ENCODE measurements at places on chromosomes 4 and X. TPM values are rescaled to one million over a fixed set of nuclear protein-coding genes. Genes with fewer than 3 reads are reported as not detected.

DNA sequence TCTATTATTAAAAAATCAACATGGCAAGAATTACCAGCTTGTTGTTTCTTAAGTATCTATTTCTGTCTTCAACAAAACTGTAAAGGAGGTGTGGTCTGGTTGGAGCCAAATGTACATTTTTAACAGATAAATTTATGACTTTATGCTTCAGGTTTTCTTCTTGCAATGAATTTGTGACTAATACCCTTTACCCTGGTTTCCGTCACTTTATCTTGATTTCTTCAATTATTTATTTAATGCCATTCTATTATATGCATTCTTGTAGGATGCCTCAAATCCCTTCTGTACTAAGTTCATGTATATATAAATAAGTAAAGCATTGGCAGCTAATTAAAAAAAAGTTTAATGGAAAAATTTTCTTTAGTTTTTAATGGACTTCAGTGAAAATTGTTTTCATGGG, 41.5 kb upstream of the ANXA3 start:
- DNase-seq = no peak

DNA sequence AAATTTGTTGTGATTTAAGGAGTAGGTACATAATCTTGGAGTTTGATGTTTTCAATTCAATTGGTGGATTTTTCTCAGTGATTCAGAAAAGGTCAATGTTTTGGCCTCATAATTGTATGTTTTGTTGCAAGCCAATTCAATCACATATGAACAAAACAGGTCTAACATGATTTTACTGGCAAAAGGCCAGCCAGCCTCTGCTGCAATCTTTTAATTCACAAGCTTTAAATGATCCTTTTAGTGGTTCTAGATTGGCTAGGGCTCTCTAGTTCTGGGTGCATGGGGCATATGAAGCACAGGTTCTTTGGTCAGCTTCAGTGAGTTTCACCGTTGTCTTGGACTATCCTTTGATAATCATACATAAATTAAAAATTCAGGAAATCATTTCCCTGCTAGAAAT, 19.2 kb upstream of the SLC6A14 start:
- no peak for DNase-seq

DNA sequence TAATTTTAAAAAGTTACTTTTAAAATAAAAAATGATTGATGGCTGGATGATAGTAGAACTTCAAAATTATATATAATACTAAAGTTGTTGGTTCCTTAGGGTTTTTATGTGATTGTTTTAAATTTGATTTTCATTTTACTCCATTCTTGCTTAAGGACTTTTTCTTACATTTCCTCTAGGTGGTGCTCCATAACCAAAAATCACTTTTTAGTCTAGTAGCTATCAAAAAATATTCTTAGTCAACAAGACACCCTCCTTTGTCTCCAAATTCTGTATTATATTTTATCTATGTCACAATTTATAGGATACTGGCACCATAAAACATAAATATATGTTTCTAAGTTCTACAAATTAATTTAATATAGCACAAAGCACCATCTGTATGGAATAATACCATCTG, 67.2 kb upstream of the BRWD3 start:
- DNase-seq = peak; percentile 40

DNA sequence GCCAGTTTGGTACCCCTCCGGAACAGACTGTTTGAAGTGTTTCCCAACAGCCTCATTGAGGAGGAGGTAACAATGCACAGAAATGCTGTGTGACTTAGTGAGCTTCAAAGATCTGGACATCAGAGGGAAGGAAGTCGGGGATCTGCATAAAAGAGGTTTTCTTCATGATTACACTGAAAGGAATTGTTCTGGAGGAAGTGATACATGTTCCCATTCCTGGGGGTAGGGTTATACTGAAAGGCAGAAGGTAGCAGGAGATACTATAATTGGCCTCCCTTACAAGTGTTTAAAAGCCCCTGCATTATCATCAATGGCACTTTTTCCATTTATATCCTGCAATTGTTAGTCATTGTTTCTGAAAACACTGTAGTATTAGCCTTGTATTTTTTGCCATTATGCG, 94.0 kb upstream of the DKK2 start:
- no peak for DNase-seq

DNA sequence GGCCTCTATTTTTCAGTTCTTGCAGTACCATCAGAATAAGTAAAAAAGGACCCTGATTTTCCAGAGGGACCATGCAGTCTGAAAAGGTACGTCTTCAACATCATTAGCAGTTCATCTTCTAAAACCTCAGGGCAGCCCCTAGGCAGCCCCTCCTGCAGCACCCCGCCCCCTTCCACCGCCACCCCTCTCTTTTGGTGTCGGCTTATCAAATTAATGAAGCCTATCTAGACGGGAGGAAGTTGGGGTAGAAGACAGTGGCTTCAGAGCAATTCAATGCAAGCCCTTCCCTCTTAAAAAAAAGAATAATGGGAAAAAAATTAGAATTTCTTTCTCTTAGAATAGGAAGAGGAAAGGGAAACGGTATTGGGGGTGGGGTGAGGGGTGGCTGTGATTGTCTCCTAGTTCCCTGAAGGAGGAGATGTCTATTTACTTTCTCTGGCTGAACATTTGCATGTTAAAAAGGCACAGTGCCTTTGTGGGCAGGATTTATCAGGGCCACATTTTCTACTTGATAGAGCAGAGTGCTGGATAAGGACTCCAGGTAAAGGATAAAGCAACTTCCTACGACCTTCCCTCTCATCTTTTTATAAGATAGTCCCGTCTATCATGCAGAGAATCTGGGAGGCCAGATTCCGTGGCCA, 159.4 kb downstream of the MGST2 start:
- no peak for DNase-seq

- peak; percentile 82 for DNase-seq
These were observed 159.7 kb downstream of the NSUN7 start for GRCh38 chr4:40909363-40909876.

DNA sequence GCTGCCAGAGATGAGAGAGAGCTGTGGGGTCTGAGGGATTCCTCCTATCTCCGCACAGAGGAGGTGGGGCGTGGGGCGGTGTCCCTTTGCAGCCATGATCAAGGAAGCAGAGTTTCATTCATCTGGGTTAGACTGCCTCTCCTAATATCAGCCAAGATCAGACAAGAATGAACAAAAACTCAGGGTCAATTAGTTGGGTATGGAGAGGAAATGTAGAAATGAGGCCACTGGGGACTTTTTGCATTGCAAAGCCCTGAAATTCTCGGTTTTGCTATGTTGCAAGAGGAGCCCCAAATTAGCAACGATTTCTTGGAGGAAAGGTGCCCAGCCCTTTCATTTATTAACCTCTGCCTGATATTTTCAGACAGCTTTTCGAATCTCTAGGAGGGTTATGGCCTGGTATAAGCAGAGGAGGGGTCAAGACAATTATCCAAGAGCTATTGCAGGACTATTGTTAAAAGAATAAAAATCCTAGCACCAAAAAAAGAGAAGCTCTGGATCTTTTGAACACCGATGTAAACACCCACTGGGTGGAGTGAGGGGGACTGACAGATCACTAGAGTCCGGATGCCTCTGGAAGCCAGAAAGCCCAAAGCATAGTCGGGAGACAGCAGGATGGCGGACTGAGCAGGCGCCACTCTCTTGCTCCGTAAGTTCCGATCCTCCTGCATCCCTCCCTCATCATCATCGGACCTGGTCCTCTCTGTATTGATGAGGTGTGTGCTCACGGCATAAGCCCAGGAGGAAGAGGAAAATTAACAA, 34.4 kb upstream of the ACSL1 start:
- no peak for DNase-seq

DNA sequence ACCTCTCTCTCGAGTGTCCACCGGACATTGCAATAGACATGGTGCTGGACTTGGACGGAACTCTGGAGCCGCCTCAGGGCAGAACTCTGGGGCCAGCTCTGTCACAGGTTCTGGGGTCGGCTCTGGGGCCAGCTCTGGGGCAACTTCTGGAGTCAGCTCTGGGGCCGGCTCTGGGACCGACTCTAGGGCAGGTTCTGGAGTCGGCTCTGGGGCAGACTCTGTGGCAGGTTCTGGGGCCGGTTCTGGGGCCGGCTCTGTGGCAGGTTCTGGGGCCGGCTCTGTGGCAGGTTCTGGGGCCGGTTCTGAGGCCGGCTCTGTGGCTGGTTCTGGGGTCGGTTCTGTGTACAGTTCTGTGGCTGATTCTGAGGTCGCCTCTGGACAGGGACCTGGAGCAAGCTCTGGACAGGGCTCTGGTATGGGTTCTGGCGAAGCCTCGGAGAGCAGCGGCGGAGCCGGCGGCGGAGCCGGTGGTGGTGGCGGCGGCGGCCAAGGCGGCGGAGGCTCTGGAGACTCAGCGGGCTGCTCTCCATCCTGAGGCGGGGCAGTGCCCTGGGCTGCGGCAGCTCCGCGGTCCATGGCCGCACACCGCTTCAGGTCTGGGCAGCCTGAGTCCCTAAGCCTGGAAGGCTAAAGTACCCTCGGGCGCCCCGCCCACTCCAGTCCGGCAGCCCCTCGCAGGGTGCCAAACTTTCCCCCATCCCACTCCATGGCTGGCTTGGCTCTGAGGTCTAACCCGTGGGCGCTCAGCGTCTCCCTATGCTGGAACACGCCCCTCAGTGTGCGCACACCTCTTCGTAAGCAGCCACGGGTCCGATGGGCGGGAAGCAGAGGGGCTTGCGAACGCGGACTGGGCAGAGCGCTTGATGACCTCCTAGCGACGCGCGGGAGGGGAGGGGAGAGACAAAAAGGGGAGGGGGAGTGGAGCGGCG, at the start of gene DGKK:
Gene DGKK, minus strand, starts transcription at position 723 of the 929 bp plus-strand sequence. Its CDS starts 147 bp downstream, at position 576.
- no peak for DNase-seq

DNA sequence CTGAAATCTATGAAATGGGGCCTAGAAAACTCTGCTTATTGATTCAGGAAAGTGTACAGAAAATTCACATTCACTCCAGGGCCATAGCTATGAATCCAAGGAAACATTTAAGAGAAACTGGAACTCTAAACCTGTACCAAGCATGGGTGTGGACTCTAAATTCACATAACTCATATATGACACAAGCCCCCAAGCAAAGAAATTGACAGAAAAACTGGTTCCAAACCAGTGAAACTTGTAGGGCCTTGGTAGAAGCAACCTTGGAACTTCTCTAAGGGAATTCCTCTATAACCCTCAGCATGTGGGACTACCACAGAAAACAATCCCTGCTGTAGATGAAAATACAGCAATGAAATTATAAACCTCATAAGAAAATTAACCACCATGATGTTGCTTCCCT, 106.6 kb upstream of the NRK start:
- DNase-seq = no peak

The ETNPPL gene
- not detected for total RNA-seq
